ENCODE measurements at places on chromosomes 12 and 14.

GRCh38 chr12:21308785-21309184, 25.9 kb downstream of the SLCO1A2 start:
- no peak for DNase-seq

GRCh38 chr12:77549383-77550128, 281.1 kb upstream of the NAV3 start:
- no peak for DNase-seq

DNA sequence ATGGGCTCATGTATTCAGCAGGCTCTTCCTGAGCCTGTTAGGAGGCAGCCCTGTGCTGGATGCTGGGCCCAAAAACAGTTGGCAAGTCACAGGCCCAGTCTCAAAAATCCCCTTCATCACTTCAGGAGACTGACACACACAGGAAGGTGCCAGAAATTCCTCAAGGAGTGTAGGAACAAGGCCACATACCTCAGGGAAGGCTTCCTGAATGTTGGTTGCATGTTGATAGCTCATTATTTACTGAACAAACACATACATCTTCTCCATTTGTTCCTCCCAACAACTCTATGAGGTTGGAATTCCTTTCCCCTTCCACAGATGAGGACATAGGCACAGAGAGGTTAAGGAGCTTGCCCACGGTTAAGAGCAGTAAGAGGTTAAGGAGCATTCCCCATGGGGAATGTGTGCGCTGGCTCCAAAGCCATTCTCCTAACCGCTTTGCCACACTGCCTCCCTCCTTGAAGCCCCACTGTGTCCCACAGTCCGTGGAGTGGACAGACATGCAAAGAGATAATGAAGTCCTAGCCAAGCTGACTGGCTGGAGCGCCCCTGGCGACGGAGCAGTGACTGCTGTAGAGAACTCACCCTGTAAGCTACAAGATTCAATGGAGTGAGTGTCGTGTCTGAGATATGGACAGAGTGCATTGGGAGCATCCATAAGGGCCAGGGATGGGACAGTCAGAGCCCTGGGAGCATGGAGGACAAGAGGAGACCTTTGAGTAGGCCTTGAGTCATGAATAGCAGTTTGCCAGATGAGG, 3.3 kb downstream of the HHIPL1 start:
- no peak for DNase-seq

- no peak for DNase-seq
Measured at GRCh38 chr12:124389725-124390441, 95.0 kb downstream of the RFLNA start.

GRCh38 chr12:47755655-47756562, 2.8 kb downstream of the RAPGEF3 start:
- DNase-seq: no peak

- no peak for DNase-seq
Measured at GRCh38 chr12:109944561-109945359, 44.7 kb downstream of the TCHP start.

- no peak for DNase-seq
Measured at GRCh38 chr12:125528281-125528680, 463.0 kb downstream of the AACS start.

DNA sequence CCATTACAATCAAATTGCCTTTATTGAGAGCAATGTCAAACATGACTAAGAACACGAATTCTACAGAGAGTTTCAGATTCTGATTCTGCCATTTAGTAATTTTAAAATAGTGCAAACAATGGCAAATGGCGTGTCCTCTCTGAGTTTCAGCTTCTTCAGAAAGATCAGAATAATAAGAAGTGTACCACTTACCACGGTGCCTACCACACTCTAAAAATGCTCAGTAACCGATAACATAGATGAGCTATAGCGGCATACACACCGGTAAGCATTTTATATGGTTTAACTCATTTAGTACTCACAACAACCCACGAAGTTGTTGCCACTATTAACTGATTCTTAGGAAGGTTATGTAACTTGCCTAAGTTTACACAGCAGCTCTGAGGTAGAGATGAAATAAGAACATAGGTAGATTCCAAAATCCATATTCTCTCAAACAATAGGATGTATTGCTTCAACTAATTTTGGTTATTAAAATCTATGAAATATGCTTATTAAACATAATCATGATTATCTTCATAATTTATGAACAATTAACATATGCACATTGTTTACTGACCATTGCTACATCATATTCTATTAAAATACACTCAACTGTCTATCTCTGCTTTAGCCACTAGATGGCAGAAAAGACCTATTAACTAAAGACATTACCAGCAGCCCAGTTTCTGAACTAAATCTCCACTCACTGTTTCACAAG, 38.3 kb downstream of the SLC6A15 start:
- DNase-seq: peak; percentile 38

- DNase-seq: peak; percentile 97
Measured at GRCh38 chr12:122078141-122079032, at the start of gene MLXIP. MLXIP (plus strand) TSS chr12:122078756; CDS start chr12:122078854, 98 bp downstream.

- no peak for DNase-seq
Measured at GRCh38 chr14:68800390-68800789, 7.5 kb upstream of the ZFP36L1 start.

- no peak for DNase-seq
Measured at GRCh38 chr14:58677517-58677916, 39.8 kb downstream of the DACT1 start.

- DNase-seq: no peak
Measured at GRCh38 chr12:32920506-32921085, 24.0 kb upstream of the PKP2 start.

- DNase-seq: no peak
Measured at GRCh38 chr12:78612190-78612589, 252.4 kb upstream of the SYT1 start.

DNA sequence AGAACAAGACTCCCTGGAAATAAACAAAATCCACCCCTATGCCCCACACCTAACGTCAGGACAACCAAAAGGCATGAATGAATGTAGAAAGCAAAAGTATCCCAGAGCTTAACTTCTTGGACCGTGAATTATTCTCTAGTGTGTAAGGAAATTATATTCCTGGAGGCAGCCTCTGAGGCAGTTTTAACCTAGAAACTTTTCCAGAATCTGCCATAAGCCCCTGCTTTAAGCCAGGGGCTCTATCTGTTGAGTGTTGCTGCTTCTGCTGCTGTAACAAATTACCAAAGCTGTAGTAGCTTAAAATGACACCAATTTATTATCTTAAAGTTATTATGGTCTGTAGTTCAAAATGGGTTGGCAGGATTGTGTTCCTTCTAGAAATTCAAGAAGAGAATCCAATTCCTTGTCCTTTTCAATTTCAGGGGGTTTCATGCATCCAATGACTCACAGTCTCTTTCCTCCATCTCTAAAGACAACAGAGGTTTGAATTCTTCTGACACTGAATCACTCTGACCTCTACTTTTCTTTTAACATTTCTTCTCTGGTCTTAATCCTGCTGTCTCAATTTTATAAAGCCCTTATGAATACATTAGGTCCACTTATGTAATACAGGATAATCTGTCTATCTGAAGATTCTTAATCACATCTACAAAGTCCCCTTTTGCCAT, 242.7 kb downstream of the ATXN7L3B start:
- no peak for DNase-seq

GRCh38 chr12:12088147-12088546, 17.4 kb downstream of the BCL2L14 start:
- no peak for DNase-seq

DNA sequence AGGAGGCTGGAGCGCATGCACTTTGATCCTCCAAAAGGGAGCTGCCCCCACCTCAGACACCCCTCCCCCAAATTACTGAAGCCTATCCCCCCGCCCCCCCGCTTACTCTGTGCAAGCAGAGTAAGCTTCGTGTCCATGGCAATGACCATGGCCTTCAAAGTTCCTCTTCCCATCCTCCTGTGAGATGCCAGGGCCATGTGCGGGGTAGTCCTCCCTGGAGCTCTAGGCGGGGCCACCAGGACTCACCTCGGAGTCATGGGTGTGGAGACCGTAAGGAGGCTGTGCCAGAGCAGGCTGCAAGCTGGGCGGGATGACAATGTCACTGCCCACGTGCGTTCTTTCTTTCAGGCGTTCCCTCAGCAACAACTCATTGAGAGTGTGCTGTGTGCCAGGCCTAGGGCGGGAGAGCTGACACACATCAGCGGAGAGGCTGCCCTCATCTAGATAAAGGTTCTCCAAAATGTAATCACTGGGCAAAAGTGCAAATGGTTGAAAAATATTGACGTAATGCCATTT, 66.8 kb downstream of the C14orf132 start:
- DNase-seq: no peak

DNA sequence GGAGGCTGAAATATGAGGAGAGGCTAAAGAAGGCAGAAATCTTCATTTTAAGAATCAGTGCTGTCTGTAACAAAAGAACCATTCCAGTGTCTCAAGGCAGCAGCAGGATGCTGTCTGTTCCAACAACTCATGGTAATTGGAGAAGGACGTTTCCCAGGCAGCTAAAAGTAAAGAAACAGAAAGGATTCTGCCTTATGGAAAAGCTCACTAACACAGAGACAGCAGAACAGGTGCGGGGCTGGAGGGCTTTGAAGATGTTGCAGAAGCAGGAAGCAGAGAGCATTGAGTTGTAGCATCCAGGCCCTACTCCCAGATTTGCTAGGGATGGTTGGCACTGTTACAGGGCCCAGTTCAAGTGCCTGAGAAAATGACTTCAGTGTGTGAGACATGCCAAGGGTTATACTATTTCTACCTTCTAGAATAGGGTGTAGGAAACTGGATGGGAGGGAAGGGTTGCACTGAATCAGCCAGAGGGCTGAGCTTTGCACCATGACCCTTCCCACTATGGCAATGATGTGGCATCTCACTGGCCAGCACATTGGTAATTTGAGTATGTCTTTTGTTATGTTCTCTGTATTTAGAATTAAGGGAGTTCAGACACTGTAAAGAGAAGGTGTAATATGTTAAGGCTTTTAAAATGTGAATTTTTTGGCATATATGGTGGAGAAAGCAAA, 160.0 kb upstream of the FBXO33 start:
- DNase-seq: no peak

DNA sequence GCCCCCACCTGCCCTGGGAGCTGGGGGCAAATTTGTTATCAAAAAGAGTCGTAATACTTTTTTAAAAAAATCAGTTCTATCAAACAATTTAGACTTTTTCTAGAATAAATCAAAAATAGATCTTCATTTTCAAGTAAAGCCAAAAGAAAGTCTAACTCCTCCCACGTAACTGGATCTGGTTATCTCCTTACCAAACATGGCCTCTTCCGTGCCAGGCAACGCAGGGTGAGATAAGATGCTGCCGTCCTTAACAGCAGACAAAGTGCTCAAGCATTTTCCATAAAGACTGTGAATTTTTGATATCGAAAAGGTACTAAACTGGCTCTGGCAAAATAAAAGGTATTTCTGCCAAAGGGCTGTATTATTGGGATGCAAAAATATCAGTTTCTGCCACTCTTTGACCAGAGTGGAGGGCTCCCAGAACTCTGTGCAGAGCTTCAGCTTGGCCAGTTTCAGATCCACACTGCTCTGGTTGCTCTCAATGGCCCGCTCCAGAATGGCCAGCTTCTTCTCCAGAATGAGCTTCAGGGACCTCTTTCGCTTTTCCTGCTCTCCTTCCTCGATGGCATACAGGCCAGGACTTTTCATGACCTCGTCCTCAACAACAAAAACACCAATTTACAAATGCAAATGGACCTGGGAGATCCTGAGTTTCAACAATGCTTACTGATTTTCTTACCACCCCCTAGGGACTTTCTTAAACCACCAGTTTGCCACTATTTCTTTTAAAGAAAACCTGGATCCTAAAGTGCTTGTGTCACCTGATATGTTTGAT, 29.0 kb downstream of the NRDE2 start:
- no peak for DNase-seq

DNA sequence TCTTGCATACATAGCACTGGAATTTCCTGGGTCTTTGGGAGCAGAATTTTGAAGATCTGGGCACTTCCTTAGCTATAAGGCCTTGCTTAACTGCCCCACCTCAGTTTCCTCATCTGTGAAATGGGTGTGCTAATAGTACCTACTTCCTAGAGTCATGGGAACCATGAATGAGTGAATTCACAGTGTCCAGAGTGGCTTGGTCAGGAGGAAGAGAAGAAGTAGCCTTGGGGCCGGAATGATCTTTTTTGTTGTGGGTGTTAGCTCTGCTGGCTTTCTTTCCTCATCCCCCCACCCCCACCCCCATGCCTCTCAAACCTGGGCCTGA, 2.4 kb downstream of the SH2B3 start:
- DNase-seq: no peak

GRCh38 chr14:31536201-31536960, 24.8 kb upstream of the NUBPL start:
- no peak for DNase-seq

DNA sequence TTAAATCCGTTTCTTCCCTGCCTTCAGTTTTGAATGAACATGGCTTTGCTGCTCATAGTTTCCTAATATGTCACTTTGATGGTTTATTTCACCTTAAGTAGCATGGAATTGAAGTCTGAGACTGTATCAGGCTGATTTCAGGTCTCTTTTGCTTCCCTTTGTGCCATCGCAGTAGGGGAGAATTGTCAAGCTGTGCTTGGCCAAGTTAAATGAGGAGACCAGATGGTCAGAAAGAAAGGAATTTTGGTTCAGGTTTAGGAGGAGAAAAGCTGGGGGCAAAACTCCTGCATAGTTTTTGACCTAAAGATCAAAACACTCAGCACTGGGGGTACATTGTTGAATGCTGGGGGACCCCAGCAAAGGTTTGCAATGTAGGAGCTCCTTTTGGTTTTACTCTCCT, 398.4 kb downstream of the NUAK1 start:
- DNase-seq: no peak

DNA sequence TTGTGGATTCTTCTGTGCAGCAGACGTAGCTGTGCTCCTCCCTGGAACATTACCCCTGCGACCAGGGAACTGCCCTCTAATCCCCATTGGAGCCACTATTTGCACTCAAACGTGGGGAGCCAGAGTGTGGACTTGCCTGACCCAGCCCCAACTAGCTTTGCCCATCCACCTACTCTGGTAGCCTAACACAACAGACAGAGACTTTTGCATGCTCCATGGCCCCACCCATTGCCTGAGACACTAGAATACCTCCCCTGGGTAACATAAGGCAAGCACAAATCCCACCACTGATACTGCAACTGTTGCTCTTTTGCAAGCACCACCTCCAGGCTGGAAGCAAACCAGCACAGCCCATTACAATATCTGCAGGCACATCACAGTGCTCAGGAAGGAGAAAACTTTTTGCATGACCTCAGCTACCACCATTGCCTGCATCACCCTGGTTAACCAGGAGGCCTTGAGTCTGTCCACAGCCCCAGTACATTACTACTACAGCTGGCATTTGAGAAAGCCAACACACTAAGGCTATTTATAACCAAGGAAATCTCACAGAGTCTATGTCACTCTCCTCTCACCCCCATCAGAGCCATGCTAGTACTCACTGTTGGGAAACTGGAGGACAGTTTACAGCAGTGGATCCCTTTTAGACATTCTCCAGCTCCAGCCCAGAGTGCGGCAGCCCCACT, 15.0 kb downstream of the CEP128 start:
- DNase-seq: no peak

Measured in NCI-H2171 (cell line).